ENCODE measurements at places on chromosomes 2 and 18. TPM values are rescaled to one million over a fixed set of nuclear protein-coding genes. Genes with fewer than 3 reads are reported as not detected.

Gene DSG1
- polyA plus RNA-seq, result not detected

Gene LINC00305
- polyA plus RNA-seq, result not detected

Gene VIT
- 1.1 TPM for polyA plus RNA-seq

Gene TUBA3D
- polyA plus RNA-seq, result not detected

Gene TBR1
- polyA plus RNA-seq, result not detected

Gene TMEM247
- not detected for polyA plus RNA-seq

DNA sequence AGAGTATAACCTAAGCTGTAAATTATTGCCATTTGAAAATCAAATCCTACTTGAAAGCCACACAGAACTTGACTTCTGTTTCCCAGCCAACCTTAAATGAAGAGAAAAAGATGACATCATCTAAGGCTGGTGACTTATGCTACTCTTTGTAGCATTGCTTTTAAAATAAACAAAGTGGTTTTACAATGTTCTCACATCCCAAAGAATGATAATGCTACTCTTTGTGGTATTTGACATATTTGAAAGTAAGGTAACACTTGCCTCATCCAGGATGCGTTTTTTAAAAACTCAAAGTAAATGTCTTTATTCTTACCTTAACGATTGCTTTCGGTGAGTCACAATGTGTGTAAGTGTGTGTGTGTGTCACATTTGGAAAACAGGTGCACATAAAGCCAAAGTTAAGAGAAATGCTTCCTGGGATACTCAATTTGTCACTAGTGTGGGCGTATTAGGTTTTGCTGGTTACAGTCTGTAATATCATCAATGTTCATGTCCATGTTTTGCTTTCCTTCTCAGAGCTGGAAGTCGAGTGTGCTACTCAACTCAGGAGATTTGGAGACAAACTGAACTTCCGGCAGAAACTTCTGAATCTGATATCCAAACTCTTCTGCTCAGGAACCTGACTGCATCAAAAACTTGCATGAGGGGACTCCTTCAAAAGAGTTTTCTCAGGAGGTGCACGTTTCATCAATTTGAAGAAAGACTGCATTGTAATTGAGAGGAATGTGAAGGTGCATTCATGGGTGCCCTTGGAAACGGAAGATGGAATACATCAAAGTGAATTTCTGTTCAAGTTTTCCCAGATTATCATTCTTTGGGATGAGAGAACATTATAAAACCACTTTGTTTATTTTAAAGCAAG is 2.6 kb downstream of the PMAIP1 start:
- H3K4me1 ChIP-seq, result peaks cover 21% of the 10 kb centered on the region
- H3K27me3 ChIP-seq, result peaks cover 3% of the 10 kb centered on the region
- no peaks in the 10 kb centered on the region for H3K36me3 ChIP-seq
- H3K27ac ChIP-seq, result no peak overlapping the region
- no peak overlapping the region for H3K4me3 ChIP-seq

DNA sequence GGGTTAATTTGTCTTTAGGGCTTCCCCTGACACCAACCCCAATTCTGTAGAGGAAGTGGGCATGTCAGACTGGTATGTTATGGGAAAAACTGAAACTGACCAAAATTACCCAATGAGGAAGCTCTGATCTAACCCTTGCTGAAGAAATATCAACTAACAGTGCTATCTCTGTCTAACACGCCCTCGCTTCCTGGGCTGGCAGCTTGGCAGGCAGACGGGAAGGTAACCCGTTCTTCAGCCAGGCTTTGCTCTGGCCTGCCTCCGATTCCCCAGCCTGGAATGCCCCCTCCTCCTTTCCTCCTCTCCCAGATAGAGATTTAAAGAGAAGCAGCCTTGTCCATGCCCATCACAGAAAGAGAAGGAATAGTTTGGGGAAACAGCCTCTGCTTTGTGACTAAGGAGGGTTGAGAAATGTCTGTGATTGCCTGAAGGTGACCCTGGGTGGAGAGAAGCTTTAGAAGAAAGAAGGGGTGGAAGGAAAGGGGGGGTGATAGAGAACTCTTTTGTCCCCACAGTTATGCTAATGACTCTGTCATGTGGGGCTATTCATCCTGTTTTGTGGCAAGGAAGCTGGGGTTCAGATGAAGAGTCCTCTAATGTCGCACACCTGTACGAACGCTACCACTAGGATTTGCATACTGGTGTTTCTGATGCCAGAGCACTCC is 15.4 kb downstream of the HK2 start:
- H3K27ac ChIP-seq, result no peak overlapping the region
- no peak for DNase-seq
- H3K4me1 ChIP-seq, result peaks cover 11% of the 10 kb centered on the region
- H3K27me3 ChIP-seq, result no peaks in the 10 kb centered on the region

GRCh38 chr2:134250840-134251461 is 2.9 kb upstream of the MGAT5 start:
- H3K36me3 ChIP-seq, result no peaks in the 10 kb centered on the region
- H3K27ac ChIP-seq, result no peak overlapping the region
- DNase-seq, result no peak
- H3K4me3 ChIP-seq, result no peak overlapping the region

- no peak for DNase-seq
- H3K4me1 ChIP-seq, result no peaks in the 10 kb centered on the region
- H3K27ac ChIP-seq, result no peak overlapping the region
- no peaks in the 10 kb centered on the region for H3K27me3 ChIP-seq
- no peak overlapping the region for H3K4me3 ChIP-seq
- H3K36me3 ChIP-seq, result no peaks in the 10 kb centered on the region
Measured at GRCh38 chr2:104289651-104290565, 564.0 kb upstream of the POU3F3 start.

DNA sequence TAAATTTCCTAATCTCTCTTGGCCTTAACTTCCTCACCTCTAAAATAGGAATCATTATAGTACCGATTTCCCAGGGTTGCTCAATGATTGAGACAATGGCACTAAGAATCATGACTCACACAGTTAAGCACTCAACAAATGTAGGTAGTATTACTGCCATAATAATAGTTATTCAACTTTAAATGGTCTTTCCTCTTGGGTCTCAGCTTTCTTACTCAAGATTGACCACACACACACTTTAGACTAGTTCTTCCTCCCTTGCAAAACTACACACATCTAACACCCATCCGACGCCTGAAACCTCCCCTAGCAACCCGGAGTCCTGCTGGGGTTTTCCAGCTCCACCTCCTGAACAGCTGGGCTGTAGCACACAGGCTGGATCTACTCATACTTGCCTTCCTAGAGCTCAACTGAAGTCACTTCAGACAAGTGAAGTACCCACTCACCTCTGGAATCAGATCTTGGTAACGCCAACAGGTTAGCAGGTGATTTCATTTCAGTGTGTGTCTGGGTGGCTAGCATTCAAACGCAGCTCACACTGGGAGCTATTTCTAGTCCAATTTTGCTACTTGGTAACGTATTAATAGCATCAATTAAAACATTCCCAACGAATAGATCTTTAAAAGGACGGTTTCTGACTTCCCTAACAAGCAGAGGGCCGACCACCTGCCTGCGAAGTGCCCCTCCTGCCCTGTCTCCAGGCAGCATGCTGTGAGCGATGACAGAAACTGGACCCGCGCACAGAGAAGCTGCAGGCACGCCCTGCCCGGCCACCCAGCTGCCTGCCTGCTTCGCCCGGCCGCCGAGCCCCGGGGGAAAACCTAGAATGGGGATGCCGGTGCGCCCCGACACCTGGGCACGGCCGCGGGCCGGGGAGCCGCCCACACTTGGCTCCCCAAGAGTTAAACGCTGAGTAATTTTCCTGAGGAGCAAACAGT is 1.1 kb downstream of the UXS1 start:
- H3K36me3 ChIP-seq, result no peaks in the 10 kb centered on the region
- H3K27me3 ChIP-seq, result no peaks in the 10 kb centered on the region
- peaks cover 38% of the 10 kb centered on the region for H3K4me1 ChIP-seq
- H3K27ac ChIP-seq, result peak overlapping the region; percentile 89
- peak overlapping the region; percentile 79 for H3K4me3 ChIP-seq

DNA sequence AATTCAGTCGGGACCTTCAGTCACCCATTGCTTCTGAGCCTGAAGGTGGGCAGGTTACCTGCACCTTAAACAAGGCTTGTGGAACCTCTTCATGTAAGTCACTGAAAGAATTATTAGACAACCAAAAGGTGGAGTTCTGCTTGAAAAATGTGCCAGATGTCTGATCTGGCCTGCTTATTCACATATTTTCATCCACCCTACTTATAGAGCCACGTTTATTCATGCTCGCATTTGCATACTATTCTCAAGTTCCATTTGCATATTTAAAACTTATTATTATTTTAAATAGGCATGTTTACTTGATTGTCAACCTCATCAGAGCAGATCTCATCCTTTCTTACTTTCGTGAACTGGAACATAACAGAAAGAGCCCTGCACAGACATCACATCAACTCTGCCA is 140.0 kb upstream of the NABP1 start:
- no peaks in the 10 kb centered on the region for H3K36me3 ChIP-seq
- H3K4me1 ChIP-seq, result no peaks in the 10 kb centered on the region
- H3K27me3 ChIP-seq, result no peaks in the 10 kb centered on the region
- no peak overlapping the region for H3K27ac ChIP-seq

DNA sequence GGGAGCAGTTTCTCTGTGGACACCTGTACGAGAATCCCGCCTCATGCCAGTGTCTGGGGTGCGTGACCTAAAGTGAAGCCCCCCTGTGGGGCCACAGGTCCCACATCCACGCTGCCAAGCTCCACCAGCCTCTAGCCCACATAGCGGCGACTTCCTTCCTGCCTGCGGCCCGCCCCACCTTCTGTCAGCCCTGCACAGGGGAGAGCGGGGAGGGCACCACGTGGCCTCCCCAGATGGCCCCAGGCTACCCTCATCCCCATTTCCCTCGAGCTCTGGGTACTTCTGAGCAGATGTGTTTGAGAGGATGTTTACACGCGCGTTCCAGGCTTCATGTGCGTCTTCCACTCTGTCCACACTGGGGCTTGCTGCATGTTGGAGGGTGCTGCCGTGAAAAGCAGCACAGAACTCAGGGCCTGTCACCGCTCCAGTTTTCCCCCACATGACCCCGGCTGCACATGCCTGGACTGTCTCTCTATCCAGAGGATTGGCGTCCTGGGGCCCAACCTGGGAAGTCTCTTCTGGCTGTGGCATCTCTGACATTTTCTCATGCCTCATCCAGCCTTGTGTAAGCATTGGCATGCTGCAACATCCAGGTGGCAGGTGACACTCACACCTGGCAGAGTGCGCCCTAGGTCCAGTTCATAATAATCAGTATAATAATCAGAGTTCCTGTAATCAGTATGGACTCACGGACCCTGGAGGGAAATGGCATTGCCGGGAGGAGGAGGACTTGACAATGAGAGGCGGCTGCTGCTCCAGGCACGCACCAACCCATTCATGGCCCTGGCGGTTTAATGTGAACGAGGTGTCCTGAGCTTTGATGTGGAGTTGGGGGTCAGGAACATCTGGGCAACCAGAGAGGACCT is 146.3 kb upstream of the TWIST2 start:
- H3K27me3 ChIP-seq, result no peaks in the 10 kb centered on the region
- H3K36me3 ChIP-seq, result no peaks in the 10 kb centered on the region
- no peak overlapping the region for H3K27ac ChIP-seq
- no peak overlapping the region for H3K4me3 ChIP-seq
- peaks cover 49% of the 10 kb centered on the region for H3K4me1 ChIP-seq

DNA sequence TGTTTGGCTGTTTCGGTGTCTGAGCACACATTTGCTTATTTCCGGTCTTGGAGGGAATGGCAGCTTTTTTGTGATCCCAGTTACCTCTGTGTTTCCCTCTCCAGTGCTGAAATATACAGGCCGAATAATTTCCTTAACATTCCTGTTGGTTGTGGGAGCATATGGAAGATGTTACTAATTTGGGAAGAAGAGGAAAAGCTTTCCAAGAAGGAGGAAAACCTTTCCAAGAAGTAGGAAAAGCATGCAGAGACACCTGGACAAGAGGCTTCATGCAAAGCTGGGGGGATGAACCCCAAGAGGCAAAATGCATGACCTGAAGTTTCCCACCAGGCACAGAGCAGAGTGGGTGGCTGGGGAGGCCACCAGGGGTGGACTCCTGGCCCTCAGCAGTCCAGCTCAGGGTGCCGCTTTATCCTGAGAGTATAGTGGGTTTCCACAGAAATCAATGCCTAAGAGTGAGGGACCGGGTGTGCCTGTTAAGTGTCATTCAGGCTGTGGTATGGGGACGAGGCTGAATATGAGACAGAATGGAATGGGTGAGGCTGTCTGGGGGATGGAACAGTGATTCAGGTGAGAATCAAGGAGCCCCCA is 25.5 kb upstream of the GNAL start:
- no peak overlapping the region for H3K27ac ChIP-seq
- DNase-seq, result no peak
- no peaks in the 10 kb centered on the region for H3K36me3 ChIP-seq
- peaks cover 6% of the 10 kb centered on the region for H3K27me3 ChIP-seq
- no peaks in the 10 kb centered on the region for H3K4me1 ChIP-seq

DNA sequence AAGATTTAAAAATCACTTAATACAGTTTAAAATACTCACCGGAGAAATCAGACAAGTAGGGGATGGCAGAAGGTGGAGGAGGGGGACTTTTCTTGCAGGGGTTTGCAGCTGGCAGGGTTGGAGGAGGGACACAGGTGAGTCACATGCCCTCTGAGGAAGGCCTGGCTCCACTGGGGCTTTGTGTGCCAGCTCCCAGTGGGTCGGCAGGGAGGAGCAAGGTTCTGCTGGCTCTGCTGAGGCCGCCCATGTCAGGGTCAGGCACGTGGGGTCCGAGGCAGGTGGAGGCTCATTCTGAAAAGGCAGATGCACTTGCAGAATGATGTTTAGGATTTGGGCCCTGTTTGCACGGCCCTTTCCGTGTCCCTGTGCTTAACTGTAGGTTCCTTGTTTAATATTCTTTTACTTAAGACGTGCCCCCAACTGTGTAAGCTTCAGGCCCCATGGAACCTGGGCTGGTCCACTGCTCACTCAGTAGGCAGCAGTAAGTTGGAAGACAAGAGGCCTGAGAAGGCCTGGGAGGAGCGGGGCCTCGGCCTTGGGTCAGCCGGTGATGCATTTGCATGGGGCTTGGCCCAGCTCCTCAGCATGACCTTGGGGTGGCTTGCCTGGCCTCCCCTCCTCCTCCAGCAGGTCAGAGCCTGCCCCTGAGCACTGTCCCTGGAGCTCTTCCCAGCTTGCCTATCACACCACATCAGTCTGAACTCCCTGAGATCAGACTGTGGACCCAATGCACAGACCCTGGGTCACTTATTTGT is 141.0 kb downstream of the GLI2 start:
- no peaks in the 10 kb centered on the region for H3K36me3 ChIP-seq
- no peak overlapping the region for H3K27ac ChIP-seq
- peaks cover 26% of the 10 kb centered on the region for H3K4me1 ChIP-seq
- no peak for DNase-seq

DNA sequence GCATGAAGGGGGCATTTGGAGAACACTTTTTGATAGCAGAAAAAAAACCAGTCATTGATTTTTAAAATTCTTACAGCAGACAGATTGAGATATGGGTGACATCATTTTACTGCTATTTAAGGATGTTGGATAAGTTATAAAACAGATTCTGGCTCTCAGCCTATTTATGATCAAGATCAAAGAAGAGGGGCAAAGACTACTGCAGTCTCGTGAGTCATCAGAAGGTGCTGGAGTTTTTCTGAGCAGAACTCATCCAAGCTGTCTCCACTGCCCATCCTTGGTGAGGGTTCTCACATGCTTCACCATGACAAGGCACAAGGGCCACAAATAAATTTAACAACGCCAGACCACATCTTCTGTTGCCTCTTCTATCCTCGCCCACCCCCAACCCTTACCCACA is 58.8 kb downstream of the ST6GAL2 start:
- DNase-seq, result no peak
- H3K27me3 ChIP-seq, result no peaks in the 10 kb centered on the region
- no peaks in the 10 kb centered on the region for H3K36me3 ChIP-seq
- no peak overlapping the region for H3K4me3 ChIP-seq

GRCh38 chr2:239359196-239359912 is 41.5 kb downstream of the HDAC4 start:
- H3K36me3 ChIP-seq, result no peaks in the 10 kb centered on the region
- DNase-seq, result peak; percentile 64
- H3K4me1 ChIP-seq, result peaks cover 78% of the 10 kb centered on the region
- no peaks in the 10 kb centered on the region for H3K27me3 ChIP-seq
- peak overlapping the region; percentile 96 for H3K27ac ChIP-seq

- no peak overlapping the region for H3K27ac ChIP-seq
- H3K4me1 ChIP-seq, result no peaks in the 10 kb centered on the region
Measured at GRCh38 chr2:157471078-157471477, 27.2 kb upstream of the CYTIP start.
